Cortex of kidney (tissue), 1 donor: ENCODE measurements at places on chromosomes 5 and 9.

DNA sequence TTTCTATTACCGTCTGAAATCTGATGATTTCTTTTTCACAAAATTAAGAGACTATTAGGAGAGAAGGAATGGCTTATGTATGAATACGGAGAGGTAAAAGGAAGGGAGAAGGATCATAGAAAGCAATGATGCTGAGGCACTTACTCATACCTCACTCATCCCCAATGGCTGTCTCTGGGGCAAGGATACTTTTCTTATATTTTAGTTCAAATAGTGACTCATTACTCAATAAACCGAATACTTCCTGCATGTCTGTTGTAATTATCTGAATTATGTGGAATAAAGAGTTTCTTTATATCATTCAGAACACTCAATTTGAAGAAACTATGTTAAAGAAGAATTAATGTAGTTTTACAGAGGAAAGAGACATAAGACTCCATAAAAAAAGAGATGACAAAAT is 284.5 kb upstream of the NUDT12 start:
- DNase-seq, result no peak

GRCh38 chr5:67817652-67818051 is 397.9 kb upstream of the PIK3R1 start:
- DNase-seq, result no peak

DNA sequence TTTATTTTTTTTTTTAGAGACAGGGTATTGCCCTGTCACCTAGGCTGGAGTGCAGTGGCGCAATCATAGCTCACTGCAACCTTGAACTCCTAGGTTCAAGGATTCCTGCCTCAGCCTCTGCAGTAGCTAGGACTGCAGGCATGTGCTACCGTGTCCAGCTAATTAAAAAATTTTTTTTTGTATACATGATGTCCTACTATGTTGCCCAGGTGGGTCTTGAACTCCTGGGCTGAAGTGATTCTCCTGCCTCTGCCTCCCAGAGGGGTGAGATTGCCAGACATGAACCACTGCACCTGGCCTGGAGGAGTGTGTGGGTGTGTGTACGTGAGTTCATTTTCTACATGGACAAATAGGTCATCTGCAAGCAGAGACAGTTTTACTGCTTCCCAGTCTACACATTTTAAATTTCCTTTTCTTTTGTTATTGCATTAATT is 33.8 kb downstream of the JMY start:
- no peak for DNase-seq

GRCh38 chr5:10709409-10709808 is 51.6 kb downstream of the DAP start:
- DNase-seq, result no peak

- DNase-seq, result no peak
Measured at GRCh38 chr9:112503170-112503569, 16.5 kb downstream of the KIAA1958 start.

DNA sequence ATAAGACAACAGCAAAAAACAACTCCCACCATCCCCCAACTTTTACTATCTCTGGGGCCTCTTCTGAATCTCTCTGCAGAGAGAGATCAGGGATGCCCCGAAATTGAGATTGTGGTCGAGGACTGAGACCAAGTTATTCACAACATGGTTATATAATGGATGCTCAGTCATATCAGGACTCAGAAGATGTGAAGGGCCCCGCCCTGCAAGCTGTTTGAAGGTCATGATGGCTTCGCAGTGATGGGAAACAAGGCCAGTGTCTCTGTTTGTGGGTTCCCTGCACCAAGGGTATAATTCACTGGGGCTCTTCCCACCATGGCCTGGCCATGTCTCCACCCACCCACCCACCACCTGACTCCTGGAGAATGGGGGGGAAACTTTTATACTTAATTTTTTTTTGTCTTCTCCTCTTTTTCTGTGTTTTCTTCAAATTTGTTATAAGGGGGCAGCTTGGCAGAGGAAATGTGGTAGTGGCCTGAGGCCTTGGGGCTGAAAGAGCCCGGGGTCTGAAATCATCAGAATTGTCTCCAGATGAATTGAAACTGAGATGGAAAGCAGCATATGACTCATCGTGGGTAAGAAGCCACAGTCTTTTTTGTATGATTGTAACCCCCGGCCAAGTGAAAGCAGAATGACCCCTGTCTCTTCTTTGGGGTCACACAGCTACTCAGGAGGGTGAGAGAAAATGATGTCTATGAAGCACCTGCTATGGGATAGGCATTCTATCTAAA is 15.0 kb upstream of the TEX48 start:
- DNase-seq, result no peak

GRCh38 chr5:180670586-180671359 is 21.4 kb upstream of the FLT4 start:
- DNase-seq, result no peak

DNA sequence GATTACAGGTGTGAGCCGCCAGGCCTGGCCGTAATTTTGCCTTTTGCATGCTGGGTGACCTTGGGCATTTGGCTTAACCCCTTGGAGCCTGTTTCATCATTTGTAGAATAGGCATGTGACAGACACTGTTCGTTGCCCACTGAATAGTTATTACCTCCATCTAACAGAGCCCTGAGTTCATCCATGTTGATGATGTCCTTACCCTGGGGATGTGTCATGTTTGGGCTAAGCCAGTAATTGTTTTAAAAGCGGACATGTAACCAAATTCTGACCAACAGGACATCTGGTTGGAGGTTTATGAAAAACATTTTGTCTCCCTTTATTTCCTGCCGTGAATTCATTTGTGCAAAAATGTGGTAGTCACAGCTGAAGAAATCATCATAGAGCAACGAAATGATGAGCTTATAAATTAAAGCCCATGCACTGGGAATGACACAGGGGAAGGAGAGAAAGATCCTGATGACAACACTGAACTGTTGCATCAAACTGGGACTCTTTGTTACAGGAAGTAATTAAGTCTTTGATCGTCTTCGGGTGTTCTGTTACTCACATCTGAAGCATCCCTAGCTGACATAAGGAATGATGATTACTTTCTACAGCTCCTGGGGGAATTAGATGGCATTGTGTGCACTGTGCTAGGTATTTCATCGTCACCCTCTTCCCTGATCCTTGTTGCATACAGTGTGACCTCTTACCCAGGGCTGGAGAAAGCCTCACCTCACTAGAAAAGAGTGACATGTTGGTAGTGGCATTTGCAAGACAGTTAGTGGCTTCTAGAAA is 117.8 kb downstream of the FGF18 start:
- DNase-seq, result no peak

GRCh38 chr5:17766031-17766430 is 131.8 kb downstream of the TAF11L14 start:
- no peak for DNase-seq

DNA sequence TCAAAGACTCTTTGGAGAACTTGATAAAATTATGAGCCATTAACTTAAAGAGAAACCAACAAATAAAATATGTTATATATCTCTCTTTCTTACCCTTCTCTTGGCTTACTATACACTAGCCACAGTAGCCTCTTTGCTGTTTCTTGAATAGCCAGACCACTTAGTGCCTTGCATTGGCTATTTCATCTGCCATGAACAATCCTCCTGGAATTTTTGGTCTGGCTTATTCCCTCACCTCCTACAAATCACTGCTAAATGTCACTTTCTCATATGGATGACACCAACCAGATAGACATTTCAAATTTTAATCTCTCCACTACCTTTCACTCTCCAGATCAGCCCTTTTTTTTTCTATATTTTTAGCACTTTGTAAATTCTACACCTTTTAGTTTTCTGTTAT is 1581.7 kb downstream of the EFNA5 start:
- DNase-seq, result no peak

- DNase-seq, result no peak
Measured at GRCh38 chr5:135493406-135494180, 41.4 kb upstream of the TIFAB start.

GRCh38 chr9:91694081-91694870 is 255.8 kb downstream of the ROR2 start:
- DNase-seq, result no peak

- DNase-seq, result no peak
Measured at GRCh38 chr9:37004424-37004935, 29.6 kb downstream of the PAX5 start.

DNA sequence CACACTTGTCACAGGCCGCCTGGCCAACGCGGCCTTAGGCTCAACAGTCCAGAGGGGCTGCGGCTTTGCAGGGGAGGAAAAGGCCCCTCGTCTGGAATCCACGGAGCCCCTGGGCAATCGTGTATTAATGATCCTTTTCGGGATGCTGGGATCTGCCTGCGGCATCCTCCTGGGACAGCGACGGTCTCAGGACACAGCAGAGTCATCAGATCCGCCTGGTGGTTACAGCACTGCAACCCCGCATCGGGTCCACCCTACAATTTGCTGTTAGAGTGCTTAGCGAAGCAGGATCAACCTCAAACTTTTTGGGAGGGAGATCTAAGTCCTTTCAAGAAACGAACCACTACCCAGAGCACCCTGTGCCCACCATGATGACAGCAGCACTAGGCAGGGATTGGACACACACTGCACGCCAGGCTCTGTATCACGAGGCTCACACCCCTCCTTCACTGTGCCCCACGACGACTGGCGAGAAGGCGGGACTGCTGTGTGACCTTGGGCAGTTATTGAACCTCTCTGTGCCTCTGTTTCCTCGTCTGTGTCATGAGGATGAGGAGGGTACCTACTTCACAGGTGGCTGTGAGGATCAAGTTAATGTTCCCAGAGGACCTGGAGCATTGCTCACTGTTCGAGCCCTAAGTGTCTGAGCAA is 100.4 kb upstream of the COL5A1 start:
- no peak for DNase-seq
